IPS DF 19.7 (cell line): ENCODE measurements at places on chromosomes 11 and 22.

DNA sequence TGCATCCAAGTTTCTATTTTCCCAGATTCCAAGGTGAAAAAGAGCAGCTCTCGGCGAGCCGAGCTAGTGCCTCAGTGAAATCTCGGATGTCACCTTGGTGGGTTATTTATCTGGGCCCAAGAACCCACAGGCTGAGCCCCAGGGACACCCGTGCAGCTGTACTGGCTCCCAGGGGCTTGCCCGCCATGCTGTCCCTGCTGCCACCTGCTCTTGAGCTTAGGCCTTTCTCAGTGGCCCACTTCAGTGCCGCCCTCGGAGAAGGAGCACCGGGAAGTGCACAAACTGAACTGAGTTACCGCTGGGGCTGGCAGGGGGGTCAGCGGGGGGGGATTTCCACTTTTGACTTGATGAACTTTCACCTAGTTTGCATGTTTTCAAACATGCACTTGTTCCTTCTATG, 27.9 kb downstream of the CPT1A start:
- DNase-seq = no peak

- no peak for DNase-seq
Measured at GRCh38 chr11:3133261-3134217, 31.6 kb downstream of the OSBPL5 start.

DNA sequence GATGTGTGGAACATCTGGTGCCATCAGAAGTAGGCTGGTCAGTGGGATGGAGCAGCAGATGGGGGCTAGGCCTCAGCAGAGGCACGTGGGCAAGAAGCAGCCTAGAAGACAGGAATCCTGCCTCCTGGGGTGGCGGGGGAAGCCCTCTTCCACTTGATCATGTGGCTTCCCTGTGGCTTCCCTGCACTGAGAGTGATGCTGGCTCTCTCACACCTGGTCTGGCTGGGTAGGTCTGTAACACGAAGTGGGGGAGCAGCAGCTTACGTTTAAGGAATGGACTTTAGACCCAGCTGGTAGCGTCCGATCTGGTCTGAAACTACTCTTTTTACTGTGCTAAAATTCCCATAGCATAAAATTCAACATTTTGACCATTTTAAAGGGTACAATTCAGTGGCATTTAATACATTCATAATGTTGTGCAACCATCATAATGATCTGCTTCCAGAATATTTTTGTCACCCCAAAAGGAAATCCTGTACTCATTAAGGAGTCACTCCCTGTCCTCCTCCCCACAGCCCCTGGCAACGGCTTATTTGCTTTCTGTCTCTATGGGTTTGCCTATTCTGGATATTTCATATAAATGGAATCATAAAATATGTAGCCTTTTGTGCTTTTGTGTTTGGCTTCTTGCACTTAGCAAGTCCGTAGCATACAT, 21.7 kb downstream of the PTPN5 start:
- DNase-seq = no peak

- DNase-seq = no peak
Measured at GRCh38 chr22:17120711-17121232, 388 bp downstream of the TMEM121B start.

- DNase-seq = no peak
Measured at GRCh38 chr22:35575116-35575748, 34.6 kb downstream of the RASD2 start.

- no peak for DNase-seq
Measured at GRCh38 chr11:1228101-1228821, 5.4 kb downstream of the MUC5B start.

GRCh38 chr11:7414973-7415817, 70.1 kb upstream of the OLFML1 start:
- DNase-seq = no peak

- no peak for DNase-seq
Measured at GRCh38 chr11:65454311-65454695, 31.7 kb downstream of the NEAT1 start.

DNA sequence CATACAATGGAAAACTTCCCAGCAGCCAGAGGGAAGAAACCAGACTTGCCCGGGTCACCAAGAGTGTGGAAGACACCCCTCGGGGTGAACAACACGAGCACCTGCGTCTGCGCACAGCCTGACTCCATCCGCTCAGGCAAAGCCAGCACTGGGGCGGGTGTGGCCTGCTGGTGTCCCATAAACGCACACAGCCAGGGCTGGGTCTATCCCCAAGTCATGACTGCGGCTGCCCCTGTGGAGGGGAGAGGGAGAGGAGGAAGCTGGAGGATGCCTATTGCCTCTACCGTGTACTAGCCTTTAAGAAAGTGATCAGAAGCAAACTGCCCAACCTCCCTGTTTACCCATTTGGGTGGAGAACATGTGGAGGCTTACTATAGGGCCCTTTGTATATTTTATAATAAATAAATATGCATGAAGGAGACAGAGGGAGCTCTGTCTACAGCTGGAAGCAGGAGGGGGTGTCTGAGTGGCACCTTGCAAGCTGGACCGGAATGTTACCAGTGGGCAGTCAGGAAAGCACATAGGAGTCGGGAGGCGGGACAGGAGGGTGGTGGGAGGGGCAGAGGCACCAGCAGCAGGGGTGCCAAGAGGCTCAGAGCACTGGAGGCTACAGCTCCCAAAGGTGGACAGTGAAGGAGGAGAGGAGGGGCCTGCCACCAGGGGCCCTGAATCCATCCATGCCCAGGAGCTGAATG, 79.6 kb downstream of the PHF21B start:
- DNase-seq = no peak

- DNase-seq = no peak
Measured at GRCh38 chr11:75400146-75400865, 988 bp downstream of the RPS3 start.

DNA sequence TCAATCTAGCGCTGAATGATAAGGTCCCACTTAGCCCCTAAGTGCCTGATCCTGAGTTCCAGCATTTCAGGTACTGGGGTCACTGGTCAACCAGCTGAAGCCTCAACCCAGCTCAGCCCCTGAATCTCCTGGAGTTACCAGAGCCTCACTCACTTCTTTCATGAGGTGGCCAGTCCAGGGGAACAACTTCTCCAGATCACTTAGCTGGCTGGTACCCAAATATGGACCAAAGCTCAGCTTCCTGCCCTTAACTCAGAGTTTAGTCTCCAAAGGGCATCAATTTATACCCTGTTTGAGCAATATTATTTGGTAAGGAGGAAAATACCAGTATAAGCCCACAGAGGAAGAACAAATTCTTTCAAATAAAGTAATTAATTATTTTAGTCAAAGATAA, 105.6 kb downstream of the SLC1A2 start:
- DNase-seq = no peak

GRCh38 chr22:40728731-40729189, 49.5 kb downstream of the MCHR1 start:
- DNase-seq = no peak

GRCh38 chr11:78943841-78944240, 369.2 kb upstream of the NARS2 start:
- DNase-seq = no peak
